D721Med (cell line): ENCODE measurements at places on chromosomes 3 and 15.

DNA sequence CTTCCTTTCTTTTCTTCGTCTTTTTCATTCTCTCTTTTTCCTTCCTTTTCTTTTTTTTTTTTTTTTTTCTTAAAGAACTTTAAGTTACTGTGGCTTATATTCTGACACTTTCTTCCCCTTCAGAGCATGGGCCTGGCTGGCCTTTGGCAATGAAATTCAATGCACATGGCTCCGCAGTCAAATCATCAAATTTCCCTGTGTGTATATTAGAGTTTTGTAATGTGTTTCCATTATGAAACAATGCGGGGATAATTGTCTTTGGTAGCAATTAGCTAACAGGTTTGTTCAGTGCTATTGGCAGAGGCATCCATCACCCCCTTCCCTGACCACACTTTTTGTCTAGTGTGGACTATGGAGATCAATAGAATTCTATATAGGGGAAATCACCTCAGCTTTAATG is 80.5 kb downstream of the CDIN1 start:
- no peak for DNase-seq

- no peak for DNase-seq
These were observed 7.9 kb downstream of the ARRDC4 start for GRCh38 chr15:97968380-97968779.

GRCh38 chr3:65342084-65342683 is 654.4 kb upstream of the ADAMTS9 start:
- DNase-seq = no peak

GRCh38 chr3:176696816-176697215 is 500.5 kb downstream of the TBL1XR1 start:
- DNase-seq = no peak

GRCh38 chr15:62962101-62962995 is 80.2 kb upstream of the TPM1 start:
- DNase-seq = no peak

- no peak for DNase-seq
These were observed 589 bp downstream of the KLF15 start for GRCh38 chr3:126356373-126357264.
